ENCODE measurements at places on chromosomes 4 and X.

GRCh38 chr4:8819473-8820177 is 52.0 kb downstream of the HMX1 start:
- no peak for DNase-seq

DNA sequence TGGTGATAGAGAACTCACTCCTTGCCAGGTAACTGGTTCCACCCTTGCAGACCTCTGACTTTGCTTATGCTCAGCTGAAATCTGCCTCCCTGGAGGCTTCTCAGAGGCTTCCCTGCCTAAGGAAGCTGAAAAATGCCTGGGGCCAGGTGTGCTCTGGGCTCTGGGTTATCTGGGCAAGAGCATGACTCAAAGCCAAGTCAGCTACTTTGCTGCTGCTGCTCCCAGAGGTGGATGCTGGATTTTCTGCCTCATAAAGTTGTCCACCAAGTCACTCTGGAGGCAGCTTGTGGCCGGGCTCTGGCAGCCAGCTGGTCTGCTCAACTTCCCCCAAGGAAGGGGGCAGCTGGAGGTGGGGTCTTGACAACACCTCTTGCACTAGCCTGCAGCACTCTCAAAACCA is 132.7 kb downstream of the PJA1 start:
- no peak for DNase-seq

GRCh38 chrX:1528186-1528883 is 8.7 kb downstream of the P2RY8 start:
- no peak for DNase-seq

DNA sequence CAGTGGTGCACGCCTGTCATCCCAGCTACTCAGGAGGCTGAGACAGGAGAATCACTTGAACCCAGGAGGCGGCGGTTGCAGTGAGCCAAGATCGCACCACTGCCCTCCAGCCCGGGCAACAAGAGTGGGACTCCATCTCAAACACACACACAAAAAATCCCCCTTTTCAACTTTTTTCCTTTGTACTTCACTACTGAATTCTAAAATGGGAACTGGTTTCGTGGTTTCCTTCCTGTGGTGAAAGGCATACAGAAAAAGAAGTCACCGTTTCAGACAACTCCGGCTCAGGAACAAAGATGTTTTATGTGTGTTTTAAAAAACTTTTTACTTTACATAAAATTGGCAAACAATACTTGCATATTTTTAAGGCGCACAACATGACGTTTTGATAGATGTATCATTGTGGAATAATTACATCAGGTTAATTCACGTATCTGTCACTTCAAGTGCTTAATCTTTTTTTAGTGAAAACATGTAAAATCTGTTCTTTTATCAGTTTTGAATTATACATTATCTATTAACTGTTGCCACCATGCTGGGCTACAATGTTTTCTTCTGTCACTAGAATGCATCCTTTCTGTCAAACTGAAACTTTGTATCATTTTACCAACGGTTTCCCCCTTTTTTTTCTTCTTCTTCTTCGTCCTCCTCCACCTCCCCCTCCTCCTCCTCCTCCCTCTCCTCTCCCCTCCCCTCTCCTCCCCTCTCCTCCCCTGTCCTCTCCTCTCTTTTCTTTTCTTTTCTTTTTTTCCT is 186.0 kb downstream of the CRLF2 start:
- DNase-seq = no peak

DNA sequence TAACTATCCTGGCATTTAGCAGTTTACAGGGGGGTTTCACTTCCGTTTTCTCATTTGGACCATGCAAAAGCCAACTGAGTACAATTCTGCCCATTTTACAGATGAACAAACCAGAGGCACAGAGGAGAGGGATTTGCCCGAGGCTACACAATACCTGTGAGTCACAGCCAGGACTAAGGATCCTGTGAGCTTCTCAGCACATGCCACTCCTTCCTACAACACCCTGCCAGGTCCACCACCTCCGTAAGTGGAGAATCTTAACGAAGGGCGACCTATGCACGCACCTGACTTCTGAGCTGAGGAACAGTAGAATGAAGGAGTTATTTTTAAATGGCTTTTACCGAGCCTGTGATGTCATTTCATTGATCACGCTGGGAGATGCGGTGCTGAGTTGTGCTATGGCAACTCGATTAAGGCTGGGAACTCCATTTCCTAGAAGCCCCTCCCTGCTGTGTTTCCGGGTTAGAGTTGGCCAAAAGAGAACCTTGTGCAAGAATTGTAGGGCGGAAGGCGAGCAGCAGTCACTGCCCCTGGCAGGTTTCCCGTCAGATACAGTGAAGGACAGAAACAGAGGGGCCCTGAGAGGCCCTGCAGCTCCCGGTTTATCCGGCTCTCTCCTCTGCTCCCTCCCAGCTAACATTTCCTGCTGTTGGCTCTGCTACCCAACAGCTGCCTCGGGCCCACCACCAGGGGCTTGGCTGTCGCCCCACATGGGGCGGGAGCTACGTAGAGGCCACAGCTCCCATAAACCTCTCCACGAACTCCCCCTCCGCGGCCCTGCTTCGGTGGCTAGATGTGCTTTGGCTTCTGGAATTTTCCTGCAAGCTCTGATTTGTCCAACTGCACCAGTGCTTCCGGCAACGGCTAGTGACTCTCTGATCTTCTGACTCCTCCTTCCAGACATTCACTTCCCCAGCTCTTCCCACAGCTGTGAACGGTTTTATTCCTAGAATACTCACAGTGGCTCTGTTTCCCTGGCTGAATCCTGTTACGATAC is 75.1 kb upstream of the USP9X start:
- peak; percentile 65 for DNase-seq

GRCh38 chr4:924107-925096 is 7.7 kb downstream of the GAK start:
- no peak for DNase-seq

DNA sequence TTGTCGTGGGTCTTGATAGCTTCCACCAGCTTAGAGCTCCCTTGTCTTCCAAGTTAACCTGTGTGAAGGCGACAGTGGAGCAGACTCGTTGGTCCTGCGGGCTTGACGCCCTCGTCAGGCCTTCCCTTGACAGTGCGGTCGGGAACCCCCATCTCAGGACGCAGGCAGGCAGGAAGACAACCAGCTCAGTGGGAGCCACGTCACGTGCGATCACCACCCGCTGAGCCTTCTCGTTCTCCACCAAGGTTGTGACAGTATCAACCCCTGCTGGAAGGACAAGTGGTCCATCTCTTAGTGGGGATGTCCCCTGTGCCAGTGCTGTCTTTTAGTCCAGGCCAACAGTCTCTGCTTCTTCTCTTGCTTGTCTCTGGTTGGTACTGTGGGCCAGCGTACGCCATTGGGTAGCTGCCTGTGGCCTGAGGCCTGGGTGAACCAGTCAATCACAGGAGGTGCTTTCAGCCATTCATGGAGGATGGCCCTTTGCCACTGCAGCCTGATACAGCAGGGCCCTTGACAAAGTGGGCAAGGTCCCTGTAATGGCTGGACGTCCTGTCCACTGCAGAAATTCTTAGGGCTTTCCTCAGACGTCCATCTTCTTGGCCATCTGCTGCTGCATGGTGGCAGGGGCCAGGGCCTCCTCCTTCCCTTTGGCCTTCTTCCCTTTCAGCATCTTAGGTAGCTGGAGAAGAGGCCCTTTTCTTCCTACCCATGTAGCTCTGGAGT is 31.4 kb downstream of the RGS12 start:
- no peak for DNase-seq

- no peak for DNase-seq
These were observed 671.6 kb downstream of the GRXCR1 start for GRCh38 chr4:43564107-43564506.

GRCh38 chrX:29066516-29066915 is 479.3 kb downstream of the IL1RAPL1 start:
- DNase-seq = no peak

DNA sequence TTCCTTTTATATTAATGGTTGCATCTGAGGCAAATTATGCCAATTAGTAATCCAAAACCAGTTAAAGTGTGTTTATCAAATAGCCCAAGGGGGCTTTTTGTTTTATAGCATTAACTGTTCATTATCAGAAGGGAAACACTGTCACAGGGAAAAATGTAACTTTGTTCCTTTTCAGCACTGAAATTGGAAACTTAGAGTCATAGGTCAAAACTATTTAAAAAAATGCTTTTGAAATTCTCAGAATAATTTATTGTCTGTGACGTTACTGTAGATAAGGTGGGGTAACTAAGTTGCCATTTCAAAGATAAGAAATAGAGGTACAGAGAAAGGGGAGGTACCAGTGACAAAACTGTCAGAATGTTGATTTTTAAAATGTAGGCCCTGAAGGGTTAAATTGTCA is 129.3 kb downstream of the AKAP4 start:
- DNase-seq = no peak

DNA sequence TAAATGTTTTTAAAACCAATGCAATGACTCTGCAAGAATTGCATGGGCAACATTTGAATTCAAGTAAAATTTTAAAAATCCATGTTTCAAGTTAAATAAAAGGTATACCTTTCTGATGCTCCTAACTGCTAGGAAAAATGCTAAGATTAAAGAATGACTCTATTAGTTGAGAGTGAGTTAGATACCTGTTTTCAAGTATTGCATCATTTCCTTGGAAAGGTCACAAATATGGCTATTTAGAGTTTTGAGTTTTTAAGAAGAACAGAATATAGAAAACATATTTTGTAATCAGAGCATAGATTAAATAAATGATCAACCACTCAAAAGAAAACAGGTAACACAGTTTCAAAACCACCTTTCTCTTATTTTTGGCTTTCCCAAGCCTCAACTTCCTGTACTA is 18.3 kb upstream of the NPY2R start:
- no peak for DNase-seq

- DNase-seq = no peak
These were observed 26.9 kb downstream of the UBA6 start for GRCh38 chr4:67674098-67674497.

GRCh38 chr4:24704149-24704548 is 91.2 kb upstream of the SOD3 start:
- no peak for DNase-seq

- no peak for DNase-seq
These were observed 110.0 kb downstream of the SOWAHB start for GRCh38 chr4:76787898-76788297.

GRCh38 chr4:94978904-94979303 is 221.1 kb downstream of the BMPR1B start:
- DNase-seq = no peak

GRCh38 chrX:118706681-118707080 is 20.7 kb upstream of the IL13RA1 start:
- DNase-seq = no peak

DNA sequence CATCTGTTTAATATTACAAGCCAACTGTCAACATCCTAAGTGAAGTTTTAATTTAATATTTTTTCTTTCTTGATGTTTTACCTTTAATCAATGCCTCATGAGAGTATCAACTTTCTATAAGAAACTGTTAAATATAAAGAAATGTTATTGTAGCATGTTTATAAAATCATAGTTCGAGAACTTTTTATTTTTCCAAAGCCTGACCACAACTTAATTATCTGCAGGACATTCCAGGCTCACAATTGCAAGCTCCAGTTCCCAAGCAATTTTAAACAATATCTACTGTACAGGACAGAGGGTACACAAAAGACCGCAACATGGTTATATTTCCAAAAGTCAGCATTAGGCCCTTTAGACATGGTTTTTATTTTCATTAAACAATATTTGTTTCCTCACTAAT is 20.1 kb downstream of the STX18 start:
- DNase-seq = no peak

DNA sequence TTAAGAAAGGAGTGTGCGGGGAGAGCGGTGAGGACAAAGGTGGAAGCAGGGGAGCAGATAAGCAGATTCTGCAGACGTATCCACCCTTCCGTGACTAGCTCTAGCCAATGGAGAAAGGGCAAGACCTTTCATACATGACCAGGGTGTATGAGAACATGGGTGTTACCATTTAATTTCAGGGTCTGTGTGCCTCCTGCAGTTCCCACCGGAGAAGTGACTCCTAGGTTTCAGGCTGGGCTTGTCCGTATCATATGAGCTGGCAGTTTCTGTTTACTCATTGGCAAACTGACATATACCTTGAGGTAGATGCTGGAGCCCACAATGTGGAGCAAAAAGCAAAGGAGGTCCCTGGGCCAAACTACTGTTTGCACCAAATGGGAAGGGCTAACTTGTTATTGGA is 6.8 kb downstream of the RBM47 start:
- DNase-seq = no peak

DNA sequence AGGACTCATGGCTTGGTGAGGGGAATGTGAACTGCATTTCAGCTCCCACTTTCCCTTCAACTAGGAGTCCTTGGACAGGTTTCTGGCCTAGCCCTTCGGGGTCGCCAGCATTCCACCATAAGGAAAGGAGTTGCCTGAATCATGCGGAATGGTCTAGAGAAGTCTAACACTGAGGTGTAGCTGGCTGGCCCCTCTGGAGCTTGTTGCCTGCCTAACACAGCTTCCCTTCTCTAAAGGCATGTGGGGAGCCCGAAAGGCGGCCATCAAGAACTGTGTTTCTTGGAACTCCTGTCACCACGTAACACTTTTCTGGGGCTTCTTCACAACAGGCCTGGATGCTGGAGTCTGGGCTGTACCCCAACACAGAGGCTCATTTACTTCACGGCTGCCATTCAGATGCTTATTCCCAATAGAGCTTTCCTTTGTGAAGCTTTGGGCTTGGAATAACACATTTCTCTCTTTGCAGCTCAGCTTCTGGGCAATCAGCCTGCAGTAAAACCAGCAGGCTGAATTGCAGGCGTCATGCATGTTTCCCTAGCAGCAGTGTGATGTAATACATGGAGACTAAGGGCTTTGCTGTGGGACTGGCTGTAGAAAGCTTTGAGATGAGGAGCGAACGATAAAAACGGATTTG is 5.4 kb downstream of the GABRQ start:
- no peak for DNase-seq

DNA sequence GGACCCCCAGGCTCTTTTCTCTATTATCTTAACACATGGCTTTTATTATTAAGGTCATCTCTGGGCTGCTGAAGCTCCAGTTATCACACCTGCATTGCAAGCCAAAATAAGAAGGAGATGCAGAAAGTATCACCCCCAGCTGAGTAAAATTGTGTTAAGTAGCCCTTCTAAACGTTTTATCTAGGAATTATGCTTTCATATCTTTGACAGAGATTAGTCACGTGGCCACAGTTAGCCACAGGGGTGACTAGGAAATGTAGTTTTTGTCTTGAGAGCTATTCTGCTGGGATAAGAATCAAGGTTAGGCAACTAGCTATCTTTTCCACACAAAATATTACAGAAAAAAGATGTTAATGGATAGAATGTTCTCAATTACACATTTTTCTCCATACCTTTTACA is 102.1 kb downstream of the ANXA3 start:
- DNase-seq = no peak

GRCh38 chr4:41524425-41524824 is 13.5 kb upstream of the LIMCH1 start:
- no peak for DNase-seq

DNA sequence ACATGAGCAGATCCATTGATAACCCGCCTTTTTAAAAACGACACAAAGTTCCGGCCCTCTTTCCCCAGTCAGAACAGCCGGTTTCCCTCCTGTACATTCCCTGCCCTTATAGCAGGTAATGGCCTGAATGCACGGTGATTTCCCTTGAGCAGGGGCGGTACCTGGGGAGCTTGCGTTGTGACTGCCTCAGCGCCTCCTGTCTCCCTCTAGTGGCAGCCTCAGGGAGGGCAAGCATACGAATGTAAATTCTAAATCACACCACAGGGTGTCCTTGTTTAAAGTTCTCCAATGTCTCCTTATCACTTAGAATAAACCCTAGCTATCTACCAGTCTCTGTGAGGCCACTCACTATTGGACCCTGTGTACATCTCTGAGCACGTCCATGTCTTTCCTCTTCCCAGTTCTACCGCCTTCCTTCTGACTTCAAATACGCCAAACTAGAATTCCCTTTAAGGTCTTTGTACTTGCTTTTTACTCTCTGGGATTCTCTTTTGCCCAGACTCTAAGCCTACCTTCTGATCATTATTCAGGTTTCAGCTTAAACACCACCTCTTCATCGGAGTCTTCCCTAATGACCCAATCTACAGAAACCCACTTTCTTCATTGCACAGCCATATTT is 18.4 kb upstream of the LDB2 start:
- DNase-seq = peak; percentile 46

Data from NCI-H1694 treated with DMSO at 0.1 percent for 48 hours (cell line).